ENCODE measurements at places on chromosomes 1 and 21.

DNA sequence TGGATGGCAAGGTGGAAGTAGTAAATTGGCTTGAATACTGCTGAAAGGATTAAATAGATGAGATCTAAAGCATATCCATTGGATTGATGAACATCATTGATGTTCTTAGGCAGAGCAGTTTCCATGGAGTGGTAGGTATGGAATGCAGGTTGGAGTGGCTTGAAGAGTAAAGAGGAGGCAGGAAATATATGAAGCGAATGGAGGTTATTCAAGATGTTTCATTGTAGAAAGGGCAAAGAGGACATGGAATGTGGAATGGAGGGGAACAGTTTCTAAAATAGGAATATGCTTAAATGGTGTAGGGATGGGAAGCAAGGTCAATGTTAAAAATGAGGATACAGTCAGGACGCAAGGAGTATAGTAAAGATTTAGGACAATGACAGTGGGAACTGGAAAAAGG is 6.1 kb downstream of the OSBPL9 start:
- DNase-seq = no peak

DNA sequence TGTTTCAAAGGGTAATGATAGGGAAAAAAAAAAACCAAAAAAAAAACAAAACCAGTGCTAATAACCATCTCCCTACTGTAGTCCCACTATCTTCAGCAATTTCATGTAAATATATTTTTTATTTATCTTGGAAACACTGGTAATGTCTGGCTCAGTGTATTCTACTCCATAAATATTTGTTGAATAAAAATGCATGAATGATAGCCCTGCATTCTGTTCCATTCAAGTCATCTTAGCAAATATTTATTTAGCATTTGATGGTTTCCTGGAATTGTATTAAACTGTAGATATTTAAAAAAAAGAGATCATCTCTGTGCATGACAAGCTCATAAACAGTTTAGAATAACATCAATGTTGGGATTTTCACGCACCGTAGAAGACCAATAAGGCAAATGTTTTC is 24.2 kb downstream of the IL23R start:
- DNase-seq = no peak

- DNase-seq = no peak
Measured at GRCh38 chr1:30511563-30511962, 211.8 kb downstream of the MATN1 start.

GRCh38 chr1:39107341-39108290 is 81.5 kb downstream of the NDUFS5 start:
- DNase-seq = peak; percentile 37

DNA sequence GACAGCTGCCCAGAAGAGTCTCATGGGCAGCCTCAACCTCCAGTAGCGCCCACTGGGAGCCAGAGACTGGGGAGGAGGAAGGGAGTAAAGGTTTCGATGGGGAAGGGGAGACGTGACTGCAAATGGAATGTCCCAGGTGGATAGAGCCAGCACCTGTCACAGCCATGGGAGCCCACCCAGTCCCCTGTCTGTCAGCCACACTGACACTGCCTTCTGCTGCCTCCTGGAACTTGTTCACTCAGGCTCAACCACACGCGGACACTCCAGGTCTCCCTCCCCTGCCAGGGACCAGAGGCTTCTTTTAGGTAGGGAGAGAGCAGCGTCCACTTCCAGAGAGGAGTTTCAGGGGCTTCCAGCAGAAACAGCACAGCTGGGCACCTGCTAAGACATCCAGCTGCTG is 346.3 kb downstream of the NPHP4 start:
- no peak for DNase-seq

GRCh38 chr1:55868026-55868425 is 652.9 kb upstream of the USP24 start:
- DNase-seq = peak; percentile 41

DNA sequence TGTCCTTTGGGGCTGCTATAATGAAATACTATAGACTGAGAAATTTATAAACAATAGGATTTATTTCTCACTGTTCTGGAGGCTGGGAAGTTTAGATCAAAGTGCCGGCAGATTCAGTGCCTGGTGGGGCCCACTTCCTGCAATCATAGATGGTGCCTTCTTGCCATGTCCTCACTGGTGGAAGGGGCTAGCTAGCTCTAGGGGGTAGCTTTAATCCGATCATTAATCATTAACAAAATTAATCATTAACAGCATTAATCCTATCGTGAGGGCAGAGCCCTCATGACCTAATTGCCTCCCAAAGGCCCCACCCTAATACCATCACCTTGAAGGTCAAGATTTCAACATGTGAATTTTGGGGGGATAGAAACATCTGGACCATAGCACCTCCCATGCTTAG is 124.3 kb downstream of the TRABD2B start:
- DNase-seq = no peak

DNA sequence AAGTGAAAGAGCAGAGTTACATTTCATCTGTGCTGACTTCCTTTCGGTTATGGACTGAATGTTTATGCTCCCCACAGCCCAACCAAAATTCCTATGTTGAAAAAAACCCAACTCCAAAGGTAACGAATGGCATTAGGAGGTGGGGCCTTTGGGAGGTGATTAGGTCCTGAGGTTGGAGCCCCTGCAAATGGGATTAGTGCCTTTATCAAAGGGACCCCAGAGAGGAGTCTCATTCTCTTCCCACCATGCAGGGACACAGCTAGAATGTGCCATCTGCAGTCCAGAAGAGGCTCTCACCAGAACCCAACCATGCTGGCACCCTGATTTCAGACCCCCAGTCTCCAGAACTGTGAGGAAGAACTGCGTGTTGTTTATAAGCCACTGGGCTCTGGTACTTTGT is 199.3 kb downstream of the TOMM20 start:
- no peak for DNase-seq

DNA sequence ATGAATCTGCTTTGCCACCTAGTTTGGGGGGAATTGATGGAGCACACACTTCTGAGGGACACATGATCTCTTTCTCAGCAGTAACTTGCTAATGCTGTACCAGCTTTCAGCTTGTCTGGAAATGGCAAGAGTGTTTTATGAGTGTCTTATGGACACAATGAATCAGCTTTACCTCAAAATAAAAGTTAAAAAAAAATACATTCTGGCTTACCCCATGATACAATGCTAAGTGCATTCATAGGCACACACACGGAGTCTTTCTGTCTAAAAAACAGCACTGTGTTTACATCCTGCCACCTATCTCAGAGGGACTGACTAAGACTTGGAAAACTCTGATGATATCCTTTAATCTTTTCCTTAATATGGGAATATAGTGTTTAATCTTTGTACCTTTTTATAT is 455.5 kb upstream of the ADAMTS5 start:
- no peak for DNase-seq

DNA sequence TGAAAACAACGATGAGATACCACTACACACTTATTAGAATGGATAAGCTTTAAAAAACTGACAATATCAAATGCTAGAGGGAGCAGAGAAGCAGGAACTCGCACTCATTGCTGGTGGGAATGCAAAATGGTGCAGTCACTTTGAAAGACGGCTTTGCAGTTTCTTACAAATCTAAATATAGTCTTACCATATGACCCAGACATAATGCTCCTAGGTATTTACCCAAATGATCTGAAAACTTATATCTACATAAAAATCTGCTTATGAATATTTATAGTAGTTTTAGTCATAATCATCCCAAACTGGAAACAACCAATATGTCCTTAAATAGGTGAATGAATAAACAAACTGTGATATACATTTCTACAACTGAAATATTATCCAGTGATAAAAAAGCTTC is 430.9 kb downstream of the MATN1 start:
- no peak for DNase-seq

- DNase-seq = no peak
Measured at GRCh38 chr1:9592510-9593075, 3.9 kb downstream of the TMEM201 start.

- DNase-seq = no peak
Measured at GRCh38 chr1:94858276-94858675, 38.1 kb downstream of the SLC44A3 start.

DNA sequence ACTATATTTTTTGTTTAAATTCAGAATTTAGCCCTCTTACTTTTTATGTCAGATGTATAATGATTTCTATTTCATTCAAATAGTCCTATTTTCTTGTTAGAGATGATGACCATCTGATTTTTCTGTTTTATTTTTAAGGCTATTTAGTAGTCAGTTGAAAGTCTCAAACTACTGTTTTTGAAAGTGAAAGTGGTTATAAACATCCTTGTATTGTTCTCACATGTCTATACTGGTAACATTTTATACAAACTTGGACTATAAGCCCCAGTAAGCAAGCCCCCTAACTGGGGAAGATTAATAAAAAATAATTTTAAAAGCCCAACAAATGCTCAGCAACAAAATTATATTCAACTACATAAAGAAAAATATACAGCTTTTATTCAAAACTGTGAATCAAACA is 271.3 kb upstream of the RGS18 start:
- DNase-seq = no peak

DNA sequence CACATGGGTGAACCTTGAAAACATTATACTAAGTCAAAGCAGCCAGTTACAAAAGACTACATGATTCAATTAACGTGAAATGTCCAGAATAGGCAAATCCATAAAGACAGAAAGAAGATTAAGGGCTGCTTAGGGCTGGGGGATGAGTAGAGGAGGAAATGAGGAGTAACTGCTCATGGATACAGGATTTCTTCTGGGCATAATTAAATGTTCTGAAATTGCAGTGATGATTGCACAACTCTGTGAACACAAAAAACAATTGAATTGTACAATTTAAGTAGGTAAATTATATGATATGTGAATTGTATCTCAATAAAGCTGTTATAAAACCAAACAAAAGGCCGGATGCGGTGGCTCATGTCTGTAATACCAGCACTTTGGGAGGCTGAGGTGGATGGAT is 52.2 kb downstream of the RERE start:
- no peak for DNase-seq

DNA sequence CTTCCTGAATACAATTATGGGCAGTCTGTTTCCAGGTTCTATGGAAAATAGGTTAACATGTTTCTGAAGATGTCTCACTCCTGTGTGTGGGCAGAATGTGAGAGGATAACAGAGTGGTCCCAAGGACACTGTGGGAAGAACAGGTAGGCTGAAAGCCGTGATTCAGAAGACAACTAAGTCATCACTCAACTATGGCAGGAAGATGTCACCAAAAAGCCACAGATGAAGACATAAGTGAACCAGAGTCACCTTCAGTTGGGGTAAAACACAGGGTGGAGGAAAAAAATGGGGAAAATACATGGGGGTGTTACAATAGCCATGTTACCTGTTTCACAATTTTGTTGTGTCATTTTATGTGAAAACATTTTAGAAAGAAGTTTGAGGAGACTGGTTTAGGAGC is 75.1 kb downstream of the UCHL5 start:
- no peak for DNase-seq

DNA sequence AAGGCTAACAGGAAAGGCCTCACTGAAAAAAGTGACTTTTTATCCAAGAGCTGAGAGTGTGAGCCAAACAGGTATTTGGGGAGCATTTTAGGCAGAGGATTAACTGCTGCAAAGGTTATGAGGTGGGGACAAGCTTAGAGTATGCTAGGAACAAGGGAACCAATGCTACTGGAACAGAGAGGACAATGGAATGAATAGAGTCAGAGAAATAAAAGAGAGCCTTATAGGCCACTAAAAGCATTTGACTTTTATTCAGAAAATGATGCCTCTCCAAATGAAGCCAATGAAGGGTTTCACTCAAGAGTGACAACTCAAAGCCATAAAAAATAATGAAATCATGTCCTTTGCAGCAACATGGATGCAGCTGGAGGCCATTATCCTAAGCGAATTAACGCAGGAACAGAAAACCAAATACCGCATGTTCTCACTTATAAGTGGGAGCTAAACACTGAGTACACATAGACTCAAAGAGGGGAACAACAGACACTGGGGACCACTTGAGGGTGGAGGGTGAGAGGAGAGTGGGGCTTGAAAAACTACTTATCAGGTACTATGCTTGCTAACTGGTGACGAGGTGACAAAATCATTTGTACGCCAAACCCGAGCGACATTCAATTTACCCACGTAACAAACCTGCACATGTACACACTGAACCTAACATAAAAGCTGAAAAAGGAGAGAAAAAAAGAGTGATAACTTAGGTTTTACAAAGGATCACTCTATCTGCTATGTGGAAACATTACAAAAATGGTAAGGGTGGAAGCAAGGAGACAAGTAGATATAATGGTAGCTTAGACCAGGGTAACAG is 11.1 kb downstream of the PTP4A2 start:
- DNase-seq = peak; percentile 85

DNA sequence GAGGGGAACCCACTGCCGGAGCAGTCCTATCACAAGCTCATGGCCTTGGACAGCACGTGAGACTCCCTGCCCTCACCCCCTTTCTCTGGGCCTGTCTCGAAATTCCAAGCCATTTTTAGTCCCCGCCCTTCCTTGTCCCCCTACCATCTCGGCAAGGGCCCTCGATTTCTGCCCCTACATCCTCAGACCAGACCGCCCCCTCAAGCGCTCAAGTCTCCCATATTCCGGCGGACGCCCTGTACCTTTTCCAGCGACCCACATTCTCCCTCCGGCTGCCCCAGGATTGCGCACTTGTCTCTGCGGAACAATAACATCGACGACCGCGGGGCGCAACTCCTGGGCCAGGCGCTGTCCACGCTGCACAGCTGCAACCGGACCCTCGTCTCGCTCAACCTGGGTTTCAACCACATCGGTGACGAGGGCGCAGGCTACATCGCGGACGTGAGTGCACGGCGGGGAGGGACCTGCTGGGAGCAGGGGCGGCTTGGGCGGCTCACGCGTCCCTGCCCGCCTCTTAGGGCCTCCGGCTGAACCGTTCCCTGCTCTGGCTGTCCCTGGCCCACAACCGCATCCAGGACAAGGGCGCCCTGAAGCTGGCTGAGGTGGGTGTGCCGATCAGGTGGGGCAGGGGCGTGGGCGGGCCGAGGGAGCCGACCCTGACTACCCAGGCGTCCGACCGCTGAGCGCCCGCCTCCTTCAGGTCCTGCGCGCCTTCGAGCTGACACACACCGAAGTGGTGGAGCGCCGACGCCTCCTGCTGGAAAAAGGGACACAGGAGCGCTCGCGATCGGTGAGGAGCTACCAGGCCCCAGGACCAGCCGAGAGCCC is 7.0 kb downstream of the LRRC71 start:
- DNase-seq = peak; percentile 86

DNA sequence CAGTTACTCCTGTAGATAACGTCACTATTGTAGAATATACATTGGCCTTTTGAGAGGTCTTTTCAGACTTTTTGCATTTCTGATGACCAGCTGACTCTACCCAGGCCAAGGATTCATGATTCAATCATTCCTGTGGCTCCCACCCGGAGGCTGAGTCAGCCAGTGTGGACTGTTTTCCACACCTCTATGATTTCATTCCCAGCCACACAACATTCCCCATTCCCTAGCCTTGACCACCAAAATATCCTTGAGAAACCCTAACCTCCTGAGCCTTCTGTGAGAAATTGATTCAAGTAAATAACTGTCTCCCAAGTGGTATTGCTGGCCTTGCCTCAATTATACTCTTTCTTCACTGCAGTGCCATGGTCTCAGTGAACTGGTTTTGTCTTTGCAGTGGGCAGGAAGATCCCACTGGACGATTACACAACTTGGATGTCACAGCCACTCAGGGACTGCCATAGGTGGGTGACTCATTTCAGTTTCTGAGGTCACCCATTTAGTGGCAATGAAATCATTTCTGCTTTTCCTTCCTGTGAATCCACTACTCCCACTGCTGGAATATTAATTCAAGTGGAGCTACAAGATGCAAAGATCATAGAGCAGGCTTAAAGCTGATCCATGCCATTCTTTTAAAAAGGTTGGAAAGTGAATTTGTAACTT is 518.6 kb upstream of the ZP4 start:
- DNase-seq = no peak

GRCh38 chr1:153944827-153945117 is 1.7 kb downstream of the DENND4B start:
- DNase-seq = no peak

GRCh38 chr1:162361349-162361748 is 15.3 kb downstream of the SPATA46 start:
- DNase-seq = no peak

GRCh38 chr1:161307230-161307768 is 2.5 kb downstream of the MPZ start:
- DNase-seq = no peak
